Foreskin keratinocyte (primary cell): ENCODE measurements at places on chromosomes 4 and X. TPM values are rescaled to one million over a fixed set of nuclear protein-coding genes. Genes with fewer than 3 reads are reported as not detected.

The NMU gene
- 0.69 and 4.3 TPM in 2 replicates for polyA plus RNA-seq

The OPRPN gene
- polyA plus RNA-seq: not detected in 2 replicates

The OTC gene
- not detected in 2 replicates for polyA plus RNA-seq

The SLITRK4 gene
- polyA plus RNA-seq: not detected in 2 replicates

The MRFAP1L1 gene
- 45.3 and 49.5 TPM in 2 replicates for polyA plus RNA-seq

The GPRASP1 gene
- 0.10 and 0.12 TPM in 2 replicates for polyA plus RNA-seq

The EREG gene
- 6.2 and 6.3 TPM in 2 replicates for polyA plus RNA-seq

The TMEM271 gene
- polyA plus RNA-seq: not detected in 2 replicates

The PRDX4 gene
- polyA plus RNA-seq: 136 and 140 TPM in 2 replicates

The ZNF157 gene
- 0.07 TPM in 1 of 2 replicates, not detected in the other for polyA plus RNA-seq

The CPZ gene
- polyA plus RNA-seq: not detected in 2 replicates

The OFD1 gene
- polyA plus RNA-seq: 6.9 and 7.2 TPM in 2 replicates

The PGM2 gene
- polyA plus RNA-seq: 13.6 and 17.8 TPM in 2 replicates

The AKAP4 gene
- not detected in 2 replicates for polyA plus RNA-seq

DNA sequence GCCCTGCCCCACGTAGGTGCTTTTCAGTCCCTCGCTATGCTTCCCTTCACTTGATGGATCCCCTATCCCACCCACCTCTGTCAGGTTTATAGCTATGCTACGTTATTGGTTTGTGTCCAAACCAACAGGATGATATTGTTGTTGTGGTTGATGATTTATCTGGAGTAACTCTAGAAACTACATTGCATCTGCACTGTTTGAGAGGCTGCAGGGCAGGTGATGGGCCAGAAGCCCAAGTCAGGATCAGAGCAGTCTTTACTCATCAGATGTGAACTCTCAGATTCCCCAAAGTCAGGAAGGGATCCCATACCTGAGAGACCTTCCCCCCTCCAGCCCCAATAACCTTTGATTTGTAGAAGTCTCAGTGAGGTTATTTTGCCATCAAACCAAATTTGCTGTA is 34.7 kb downstream of the ARX start:
- no peak for DNase-seq

GRCh38 chr4:174058846-174059245 is 224.6 kb downstream of the FBXO8 start:
- DNase-seq: no peak

DNA sequence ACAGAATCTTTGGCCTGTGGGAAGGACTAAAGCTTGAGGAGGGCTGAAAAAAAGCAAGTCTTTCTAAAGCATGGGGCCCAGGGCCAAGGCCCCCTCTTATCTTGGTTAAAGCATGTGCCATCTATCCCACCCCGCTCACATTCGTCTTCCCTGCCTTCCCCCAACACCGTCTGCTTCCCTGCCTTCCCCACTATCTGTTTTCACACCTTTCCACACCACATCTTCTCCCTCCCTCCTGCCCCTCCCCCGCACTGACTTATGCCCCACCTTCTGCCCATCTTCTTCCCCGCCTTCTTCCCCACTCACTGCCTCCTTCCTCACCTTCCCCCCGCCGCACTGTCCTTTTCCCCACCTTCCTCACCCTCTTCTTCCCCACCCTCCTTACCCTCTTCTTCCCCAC is 890 bp upstream of the NAP1L5 start:
- DNase-seq: no peak

- DNase-seq: no peak
Measured at GRCh38 chr4:112766422-112766821, 129.5 kb downstream of the LARP7 start.

DNA sequence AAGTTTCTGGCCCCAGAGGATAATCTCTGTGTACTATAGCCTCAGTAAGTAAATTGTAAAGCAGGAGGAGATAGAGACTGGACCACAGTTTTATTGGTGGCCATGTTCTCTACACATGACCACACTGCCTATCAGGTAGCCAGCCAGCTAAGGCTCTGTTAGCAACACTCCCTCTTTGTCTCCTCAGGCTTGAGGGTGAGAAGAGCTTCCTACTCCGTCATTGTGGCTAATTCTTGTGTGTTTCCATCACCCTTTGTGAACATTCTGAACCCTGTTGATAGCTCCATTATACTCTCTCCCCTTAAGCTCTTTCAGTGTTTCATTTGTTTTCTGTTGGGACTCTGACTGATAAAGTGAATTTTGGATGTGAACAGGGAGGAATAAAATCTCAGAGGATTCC is 233.4 kb downstream of the CFAP299 start:
- no peak for DNase-seq

GRCh38 chr4:20378181-20378580 is 126.5 kb downstream of the SLIT2 start:
- no peak for DNase-seq

DNA sequence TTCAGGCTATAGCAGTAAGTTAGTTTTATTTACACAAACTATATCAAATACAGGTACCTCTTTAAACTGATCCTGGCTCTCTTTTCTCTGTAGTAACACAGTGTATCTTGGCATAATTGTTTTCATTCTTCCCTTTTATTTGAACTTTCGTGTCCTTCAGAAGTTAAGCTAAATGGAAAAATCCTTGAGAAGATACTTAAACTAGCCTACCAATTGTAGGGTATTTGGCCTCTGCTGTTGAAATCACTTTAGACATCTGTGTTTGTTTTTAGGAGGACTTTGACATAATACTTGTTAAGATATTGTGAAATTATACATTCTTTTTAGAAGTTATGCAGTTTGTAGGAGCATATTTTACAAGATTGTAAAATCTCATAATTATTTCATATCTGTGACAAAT is 90.3 kb upstream of the GK2 start:
- no peak for DNase-seq

- no peak for DNase-seq
Measured at GRCh38 chr4:26432419-26432818, 57.9 kb downstream of the CCKAR start.

GRCh38 chr4:6854098-6854744 is 55.4 kb upstream of the TBC1D14 start:
- no peak for DNase-seq

DNA sequence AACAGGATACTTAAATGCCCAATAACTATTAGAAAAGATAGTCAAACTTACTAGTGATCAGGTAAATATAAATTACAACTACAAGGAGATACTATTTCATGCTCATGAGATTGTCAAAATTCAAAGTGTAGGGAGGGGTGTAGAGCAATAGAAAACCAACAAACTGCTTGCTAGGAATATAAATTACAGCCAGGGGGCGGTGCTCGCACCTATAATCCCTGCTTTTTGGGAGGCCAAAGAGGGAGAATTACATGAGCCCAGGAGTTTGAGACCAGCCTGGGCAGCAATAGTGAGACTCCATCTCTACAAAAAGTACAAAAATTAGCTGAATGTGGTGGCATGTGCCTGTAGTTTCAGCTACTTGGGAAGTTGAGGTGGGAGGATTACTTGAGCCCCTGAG is 556.5 kb upstream of the NR3C2 start:
- DNase-seq: peak; percentile 10

DNA sequence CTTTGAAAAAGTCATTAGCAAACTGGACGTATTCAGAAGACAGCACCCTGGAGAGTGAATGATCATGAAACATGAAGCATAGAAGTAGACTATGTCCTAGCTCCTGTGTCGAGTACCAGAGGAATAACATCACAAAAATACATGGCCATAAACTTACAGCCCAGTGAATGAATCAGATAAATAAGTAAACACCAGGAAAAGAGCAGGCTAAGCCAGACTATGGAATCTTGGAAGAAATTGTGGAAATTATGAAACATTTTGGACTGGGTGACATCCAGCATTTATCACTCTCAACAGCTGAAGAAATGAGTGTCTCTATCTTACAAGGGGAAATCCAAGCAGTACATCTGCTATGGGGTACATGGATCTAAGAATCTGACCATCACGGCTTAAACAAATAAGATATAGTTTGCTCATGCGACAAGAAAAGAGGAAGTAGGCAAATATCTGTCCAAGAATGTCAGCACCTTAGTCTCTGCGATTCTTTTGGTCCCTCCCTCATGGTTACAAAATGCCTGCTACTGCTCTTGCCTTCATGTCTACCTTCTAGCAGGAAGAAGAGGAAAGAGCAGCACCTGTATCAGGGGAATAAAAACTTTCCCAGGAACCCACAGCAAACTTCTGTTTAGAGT is 481.5 kb downstream of the BCOR start:
- no peak for DNase-seq

GRCh38 chr4:14095831-14096230 is 468.3 kb upstream of the BOD1L1 start:
- no peak for DNase-seq

DNA sequence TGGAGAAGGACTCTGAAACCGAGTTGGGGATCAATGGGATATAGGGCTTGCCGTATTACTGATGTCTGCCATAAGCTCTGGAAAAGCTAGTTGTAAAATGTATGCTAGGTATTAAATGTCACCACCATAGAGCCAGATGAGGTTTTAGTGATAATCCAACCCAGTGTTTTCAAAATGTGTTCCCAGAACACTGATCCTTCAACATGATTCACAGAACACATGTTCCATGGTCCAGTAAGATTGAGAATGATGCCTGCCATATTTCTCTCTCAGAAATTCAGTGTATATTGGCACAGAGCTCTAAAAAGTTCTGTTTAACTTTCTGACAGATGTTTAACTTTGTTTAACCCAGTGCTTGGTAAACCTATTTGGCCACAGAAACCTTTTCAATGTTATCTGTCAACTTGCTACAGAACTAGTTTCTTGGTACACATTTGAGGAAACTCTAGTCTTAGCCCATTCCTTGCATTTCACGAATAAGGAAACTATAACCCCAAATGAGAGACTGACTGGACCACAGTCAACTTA is 160.2 kb downstream of the PALLD start:
- no peak for DNase-seq

DNA sequence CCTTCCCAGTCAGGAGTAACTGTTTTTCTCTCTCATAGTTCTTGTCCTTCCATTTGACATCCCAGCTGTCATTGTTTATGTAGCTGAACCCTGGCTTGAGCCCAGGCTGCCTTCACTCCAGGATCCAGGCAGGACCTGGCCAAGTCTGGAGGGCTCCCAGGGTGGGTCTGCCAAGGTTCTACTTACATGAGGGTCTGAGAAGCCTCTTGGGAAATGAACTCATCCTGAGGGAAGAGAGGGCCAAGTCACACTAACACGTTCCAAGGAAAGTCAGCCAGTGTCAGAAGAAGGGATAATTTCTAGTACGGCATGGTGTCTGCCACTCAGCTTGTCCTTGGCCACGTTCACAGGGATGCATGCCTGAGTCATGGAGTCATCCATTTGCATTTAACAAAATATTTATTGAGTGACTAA is 54.8 kb upstream of the SRD5A3 start:
- no peak for DNase-seq

- DNase-seq: no peak
Measured at GRCh38 chrX:16797358-16797757, 11.1 kb downstream of the TXLNG start.

DNA sequence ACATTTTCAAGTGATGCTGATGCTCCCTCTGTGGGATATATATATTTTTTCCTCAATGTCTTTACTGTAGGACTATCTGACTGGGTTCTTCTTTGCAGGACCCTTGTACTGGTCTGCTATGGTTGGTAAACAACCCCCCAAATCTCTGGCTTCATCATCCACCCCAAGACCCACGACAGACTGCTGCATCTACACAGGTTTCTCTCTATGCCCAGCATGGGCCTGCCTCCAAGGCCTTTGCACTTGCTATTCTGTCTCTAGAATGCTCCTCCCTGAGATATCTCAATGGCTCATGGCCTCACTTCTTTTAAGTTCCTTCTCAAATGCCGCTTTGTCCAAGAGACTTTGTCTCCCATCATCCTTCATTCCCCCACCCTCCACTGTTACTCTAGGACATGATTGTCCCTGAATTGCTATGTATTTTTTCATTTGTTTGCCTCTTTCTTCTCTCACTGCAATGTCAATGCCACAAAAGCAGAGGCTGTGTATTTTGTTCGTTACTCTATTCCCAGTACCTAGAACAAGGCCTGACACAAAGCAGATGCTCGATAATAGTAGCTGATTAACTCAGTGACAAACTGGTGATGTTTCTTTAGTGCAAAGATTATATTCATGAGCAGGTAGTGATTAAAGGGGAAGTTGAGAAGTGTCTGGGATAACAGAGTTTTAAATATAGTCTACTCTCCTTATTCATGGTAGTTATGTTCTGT is 6.6 kb downstream of the EVC start:
- DNase-seq: no peak

- DNase-seq: no peak
Measured at GRCh38 chr4:153198719-153199118, 5.5 kb upstream of the TRIM2 start.

GRCh38 chrX:145910017-145910416 is 92.4 kb downstream of the SLITRK2 start:
- no peak for DNase-seq

DNA sequence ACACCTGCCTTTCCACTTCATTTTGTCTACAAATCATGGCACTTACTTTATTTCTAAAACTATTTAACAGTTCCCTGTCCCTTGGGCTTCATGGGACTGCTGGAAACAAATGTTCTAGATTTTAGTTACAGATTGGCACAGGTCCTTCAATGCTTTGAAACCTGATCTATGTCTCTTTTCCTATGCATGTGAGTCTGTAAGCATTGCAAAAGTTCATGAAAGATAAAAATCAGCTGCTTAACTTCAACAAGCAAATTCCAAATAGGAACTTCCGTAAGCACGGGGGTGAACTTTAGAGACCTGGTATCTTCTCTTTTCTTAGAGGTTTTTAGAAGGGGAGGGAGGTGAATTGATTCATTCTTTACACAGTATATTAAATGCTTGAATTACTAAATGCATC is 9.5 kb downstream of the LGI2 start:
- DNase-seq: no peak

- DNase-seq: no peak
Measured at GRCh38 chrX:65407157-65407626, 127.4 kb downstream of the LAS1L start.

- DNase-seq: no peak
Measured at GRCh38 chrX:46029777-46030176, 515.4 kb downstream of the ZNF674 start.

DNA sequence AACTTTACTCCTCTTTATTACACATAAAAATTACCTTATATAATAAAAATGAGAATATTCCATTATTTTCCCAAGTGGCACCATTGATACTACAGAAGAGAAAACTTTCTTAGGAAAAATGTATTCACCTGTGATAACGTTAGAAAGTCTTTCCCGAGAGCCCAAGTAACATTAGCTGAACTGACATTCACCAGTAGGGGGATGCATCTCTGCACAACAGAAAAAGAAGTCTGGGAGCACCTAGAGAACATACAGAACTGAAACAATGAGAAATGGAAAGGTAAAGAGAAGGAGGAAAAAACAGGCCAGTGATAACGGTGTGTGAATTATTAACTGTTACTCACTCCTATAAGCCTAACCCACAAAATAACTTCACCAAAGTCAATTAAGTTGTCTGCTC is 423.3 kb downstream of the CENPC start:
- DNase-seq: peak; percentile 27
